ENCODE measurements at places on chromosomes 12 and 14. TPM values are rescaled to one million over a fixed set of nuclear protein-coding genes. Genes with fewer than 3 reads are reported as not detected.

The MMP17 gene
- total RNA-seq = 1.4 TPM

The MLH3 gene
- total RNA-seq = 14.7 TPM

The GPR65 gene
- total RNA-seq = 0.28 TPM

The KRT71 gene
- total RNA-seq = not detected

The PIWIL1 gene
- not detected for total RNA-seq

The EFS gene
- 2.2 TPM for total RNA-seq

The RASSF9 gene
- total RNA-seq = 0.18 TPM

The CCDC196 gene
- not detected for total RNA-seq

The CLEC7A gene
- not detected for total RNA-seq

The CEBPE gene
- not detected for total RNA-seq

The KCNJ8 gene
- 13.9 TPM for total RNA-seq

The DDN gene
- 0.18 TPM for total RNA-seq

The PTPN6 gene
- total RNA-seq = under 0.01 TPM

The SELPLG gene
- total RNA-seq = 3.2 TPM

The KRT86 gene
- not detected for total RNA-seq

The EPYC gene
- not detected for total RNA-seq

The MEG3 gene
- 32.5 TPM for total RNA-seq

The RFX4 gene
- total RNA-seq = not detected

The GLIPR1L2 gene
- total RNA-seq = not detected

The RIPK3 gene
- not detected for total RNA-seq

The TMEM253 gene
- not detected for total RNA-seq

The ZNF385A gene
- total RNA-seq = 0.28 TPM

The CPNE8 gene
- total RNA-seq = not detected

The RND1 gene
- not detected for total RNA-seq

The ADSS1 gene
- total RNA-seq = 2.5 TPM

The TMTC2 gene
- total RNA-seq = 1.4 TPM

The KCNK13 gene
- not detected for total RNA-seq

The CCDC38 gene
- not detected for total RNA-seq

The AJUBA gene
- 67.6 TPM for total RNA-seq

The NRDE2 gene
- 9.3 TPM for total RNA-seq

The SMCO2 gene
- total RNA-seq = not detected

The OTX2 gene
- total RNA-seq = not detected

The GALNT6 gene
- 21.4 TPM for total RNA-seq

The ACRBP gene
- total RNA-seq = not detected

The VRTN gene
- not detected for total RNA-seq

The LBHD2 gene
- not detected for total RNA-seq

The TMCC3 gene
- 0.36 TPM for total RNA-seq

The FAM181A gene
- not detected for total RNA-seq

The CEP290 gene
- 17.5 TPM for total RNA-seq

All from IMR-90 (cell line).